Stimulated activated CD8-positive, alpha-beta memory T cell treated with anti-CD3 and anti-CD28 coated beads, Interleukin-12 subunit alpha, Interleukin-12 subunit beta, amount 100 ng/mL, for 4 hours (primary cell): ENCODE measurements at places on chromosomes 5 and 9.
A peak's percentile ranks its signal among the peaks of the same experiment; 100 is the strongest.

DNA sequence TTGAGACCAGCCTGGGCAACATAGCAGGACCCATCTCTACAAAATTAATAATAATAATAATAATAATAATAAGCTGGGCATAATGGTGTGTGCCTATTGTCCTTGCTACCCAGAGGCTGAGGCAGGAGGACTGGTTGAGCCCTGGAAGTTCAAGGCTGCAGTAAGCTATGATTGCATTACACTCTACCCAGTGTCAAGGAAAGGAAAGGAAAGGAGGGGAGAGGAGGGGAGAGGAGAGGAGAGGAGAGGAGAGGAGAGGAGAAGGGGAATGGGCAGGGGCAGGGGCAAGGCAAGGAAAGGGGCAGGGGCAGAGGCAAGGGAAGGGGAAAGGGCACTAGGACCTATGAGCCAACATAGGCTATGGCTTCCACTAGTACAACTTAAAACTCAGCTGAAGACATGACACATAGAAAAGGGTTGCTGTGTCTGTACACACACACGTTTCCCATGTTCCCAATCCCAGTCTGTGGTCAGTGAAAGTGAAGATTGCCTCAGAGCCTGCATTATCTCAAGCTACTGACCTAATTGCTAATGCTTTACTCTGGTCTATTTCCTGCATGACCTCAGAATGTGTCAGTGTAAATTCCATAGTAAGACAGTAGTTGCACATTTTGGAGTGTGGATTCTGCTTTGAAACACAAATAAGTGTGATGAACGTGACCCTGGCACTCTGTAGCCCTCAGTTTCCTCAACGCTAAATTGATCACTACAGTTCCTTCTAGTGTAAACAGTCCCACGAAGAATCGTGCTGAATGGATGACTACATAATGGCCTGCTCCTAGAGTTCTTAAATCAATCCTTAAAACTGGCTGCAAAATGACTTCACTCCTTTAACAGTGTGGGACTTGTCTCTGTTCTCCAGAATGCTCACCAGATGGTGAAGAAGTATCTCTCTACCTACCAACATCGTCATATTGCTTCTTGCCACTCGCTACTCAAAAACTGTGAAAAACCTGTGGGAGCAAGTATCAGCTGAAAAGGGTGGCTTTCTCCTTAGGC lies 497.0 kb downstream of the RAB3C start:
- no peak for DNase-seq

DNA sequence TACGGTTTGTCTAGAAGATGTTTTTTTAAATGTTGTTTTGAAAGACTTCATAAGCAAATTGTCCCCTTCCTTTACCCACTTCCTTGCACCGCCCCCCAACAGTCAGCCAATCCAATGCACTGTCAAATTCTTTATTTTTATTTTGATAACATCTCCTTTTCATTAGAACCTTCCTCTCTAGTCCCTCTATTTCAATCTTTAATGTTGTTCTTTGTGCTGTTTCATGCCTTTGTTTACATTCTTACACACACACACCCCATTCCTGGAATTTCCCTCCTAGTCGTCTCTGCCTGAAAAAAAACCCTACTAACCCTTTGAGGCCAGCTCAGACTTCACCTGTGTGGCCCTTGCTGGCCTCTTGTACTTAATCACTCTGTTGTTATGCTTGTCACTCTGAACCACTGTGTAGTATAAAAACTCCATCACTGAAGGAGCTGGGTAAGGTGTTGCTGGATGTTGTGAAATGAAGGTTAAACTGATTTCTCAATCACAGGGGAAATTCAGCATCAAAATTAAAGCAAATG lies 133.4 kb downstream of the UGCG start:
- DNase-seq, result no peak

- DNase-seq, result no peak
These were observed 11.8 kb downstream of the ZNF366 start for GRCh38 chr5:72495410-72495809.

- DNase-seq, result no peak
These were observed 14.7 kb upstream of the LHX2 start for GRCh38 chr9:123996731-123997421.

- no peak for DNase-seq
These were observed 302.1 kb downstream of the FBXL17 start for GRCh38 chr5:108079753-108080152.

DNA sequence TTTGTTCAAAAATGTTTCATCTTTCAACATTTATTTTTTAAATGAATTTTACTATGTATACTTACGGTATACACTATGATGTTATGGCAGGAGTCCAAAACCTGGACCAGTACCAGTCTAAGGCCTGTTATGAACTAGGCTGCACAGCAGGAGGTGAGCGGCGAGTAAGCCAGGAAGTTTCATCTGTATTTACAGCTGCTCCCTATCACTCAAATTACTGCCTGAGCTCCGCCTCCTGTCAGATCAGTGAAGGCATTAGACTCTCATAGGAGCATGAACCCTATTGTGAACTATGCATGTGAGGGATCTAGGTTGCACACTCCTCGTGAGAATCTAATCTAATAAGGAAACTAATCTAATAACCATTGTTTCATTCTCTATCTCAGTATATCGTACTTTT lies 715.5 kb upstream of the PTPRD start:
- no peak for DNase-seq

GRCh38 chr9:72734631-72735030 lies 213.2 kb downstream of the TMC1 start:
- DNase-seq, result no peak

- no peak for DNase-seq
These were observed 1.3 kb downstream of the ANXA1 start for GRCh38 chr9:73152953-73153352.

DNA sequence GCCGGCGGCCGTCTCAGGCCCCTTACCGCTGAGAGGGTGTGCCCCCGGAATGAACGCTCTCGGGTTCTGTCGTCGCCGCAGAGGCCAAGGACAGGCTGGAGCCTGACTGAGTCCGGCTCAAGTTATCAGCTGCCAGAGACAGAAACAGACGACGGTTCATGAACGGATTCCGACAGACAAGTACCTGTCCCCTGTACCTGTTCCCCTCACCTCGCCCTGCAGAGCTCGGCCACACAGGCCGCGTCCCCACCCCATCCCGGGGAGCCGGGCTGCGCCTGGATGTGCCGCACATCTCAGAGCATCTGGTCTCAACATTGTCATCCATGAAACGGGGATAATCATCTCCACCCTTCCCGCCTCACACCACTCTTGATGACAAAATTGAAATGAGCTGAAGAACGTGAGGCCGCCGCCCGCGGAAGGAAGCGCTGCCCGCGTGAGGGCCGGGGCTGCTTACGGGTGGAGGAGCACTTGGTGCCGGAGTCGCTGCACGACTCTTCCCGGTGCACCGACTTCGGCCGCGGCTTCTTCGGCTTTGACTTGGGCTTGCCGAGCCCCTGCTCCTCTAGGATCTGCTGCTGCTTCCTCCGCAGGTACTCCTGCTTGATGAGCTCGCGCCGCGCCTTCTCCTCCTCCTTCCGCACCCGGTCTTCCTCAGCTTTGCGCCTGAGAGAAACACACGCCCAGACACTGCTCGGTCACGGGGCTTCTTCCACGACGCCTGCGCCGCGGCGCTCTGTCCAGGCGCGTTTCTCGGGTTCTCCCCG lies 89.2 kb downstream of the CAMSAP1 start:
- DNase-seq, result no peak

DNA sequence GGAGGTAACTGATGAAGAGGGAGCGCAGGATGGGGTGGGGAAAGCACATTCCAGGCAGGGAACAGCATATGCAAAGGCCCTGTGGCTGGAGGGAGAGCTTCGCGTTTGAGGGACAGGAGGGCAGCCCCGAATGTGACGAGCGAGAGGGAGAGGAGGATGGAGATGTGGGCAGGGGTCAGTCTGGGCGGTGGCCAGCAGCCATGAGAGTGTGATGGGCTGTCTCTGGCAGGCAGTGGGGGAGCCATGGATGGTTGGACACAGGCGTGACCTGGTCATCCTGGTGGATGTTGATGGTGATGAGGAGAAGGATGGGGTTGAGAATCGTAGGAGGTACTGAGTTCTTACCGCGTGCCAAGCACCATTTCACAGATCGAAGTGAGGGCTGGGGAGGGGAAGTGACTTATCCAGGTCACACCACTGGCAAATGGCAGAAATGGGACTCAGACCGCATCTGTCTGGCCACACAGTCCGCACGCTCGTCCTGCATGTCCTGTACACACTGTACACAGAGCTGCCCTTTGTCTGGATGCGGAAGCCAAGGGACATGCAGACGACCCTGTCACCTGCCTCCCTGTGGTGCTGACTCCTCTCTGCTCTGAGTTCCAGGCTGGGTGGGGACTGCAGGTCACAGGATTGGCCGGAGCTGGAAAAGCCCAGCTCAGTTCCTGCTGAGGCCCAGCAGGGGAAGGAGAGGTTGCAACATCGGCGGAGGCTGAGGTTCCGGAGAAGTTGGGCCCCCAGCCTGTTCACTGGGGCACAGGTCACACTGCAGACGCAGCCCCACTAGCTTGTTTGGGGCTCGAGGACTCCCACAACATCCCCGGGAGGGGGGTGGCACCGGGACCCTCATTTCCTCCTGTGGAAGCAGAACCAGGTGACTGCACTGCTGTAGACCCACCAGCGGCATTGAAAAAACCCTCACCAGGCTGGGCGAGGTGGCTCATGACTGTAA lies 165.6 kb upstream of the IER5L start:
- DNase-seq, result no peak

DNA sequence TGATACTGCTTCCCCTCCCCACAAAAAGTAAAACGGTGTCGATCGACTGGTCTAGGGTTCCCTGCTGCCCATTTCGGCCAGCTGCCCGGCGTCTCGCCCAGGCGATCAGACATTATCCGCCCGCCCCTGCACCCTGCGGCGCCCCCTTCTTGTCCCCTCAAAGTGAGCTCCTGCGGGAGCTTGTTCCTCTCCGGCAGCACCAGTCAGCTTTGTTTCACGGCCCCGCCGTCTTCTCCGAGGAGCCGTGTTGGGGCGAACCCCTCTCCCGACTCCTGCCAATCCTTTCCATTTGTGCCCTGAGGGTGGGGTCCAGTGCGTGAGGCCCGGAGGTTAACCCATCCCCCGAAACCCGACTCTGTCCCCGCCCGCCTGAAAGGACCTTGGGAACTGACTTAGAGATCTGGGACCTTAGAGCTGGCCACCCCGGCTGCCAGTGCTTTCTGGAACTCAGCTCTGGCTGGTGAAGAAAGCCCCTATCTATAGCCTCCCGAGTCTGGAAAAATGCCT lies 518 bp downstream of the UBE2B start:
- DNase-seq, result peak; percentile 13

- DNase-seq, result no peak
These were observed 61.0 kb upstream of the ADAMTS19 start for GRCh38 chr5:129399069-129399468.

DNA sequence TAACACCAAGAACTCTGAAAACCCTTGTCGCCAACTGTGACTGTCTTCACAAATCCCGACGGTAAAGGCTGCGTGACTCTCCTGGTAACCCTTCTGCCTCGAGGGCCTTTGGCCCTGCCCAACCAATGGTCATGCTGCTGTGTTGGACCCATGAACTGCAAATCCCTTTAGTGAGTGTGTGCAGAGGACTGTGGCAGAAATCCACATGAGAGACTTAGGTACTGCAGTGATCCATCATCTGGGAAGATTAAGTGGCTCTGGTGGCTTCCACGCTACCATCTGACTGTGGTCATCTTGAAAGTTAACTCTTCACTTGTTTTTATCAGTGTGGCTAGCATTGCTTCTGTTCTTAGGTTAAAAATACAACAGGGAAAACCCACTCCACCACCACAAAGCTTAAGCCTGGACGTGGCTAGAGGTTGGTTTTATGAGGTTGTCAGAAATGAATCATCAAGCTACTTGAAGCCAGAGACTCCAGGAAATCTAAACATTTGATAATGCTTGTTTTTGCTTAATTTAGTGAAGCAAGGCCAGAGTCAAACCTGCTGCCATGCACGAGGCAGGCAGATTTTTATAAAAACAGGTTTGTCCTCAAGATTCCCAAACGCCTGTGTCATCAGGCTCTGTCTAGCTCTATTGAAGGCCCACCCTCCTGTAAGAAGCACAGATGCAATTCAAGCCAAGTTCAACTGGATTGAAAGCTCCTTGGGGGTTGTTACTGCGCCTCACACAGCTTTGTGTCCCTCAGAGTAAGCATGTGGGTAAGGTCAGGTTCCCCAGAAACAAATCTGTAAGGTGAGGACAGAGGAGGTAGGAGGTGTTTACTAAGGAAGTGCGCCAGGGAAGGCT lies 52.7 kb upstream of the ERCC6L2 start:
- DNase-seq, result no peak

DNA sequence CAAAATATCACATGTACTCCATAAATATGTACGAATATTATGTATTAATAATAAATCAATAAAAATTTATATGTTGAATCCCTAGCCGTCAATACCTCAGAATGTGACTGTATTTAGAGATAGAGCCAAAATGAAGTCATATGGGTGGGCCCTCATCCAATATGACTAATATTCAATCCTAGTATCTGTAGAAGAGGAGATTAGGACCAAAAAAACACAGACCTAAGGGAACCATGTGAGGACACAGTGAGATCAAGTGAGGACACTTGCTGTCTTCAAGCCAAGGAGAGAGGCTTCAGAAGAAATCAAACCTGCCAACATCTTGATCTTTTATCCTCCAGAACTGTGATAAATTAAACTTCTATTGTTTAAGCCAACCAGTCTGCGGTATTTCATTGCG lies 3.7 kb upstream of the AMACR start:
- no peak for DNase-seq
